H1 (cell line): ENCODE measurements at places on chromosomes 7 and 10. TPM values are rescaled to one million over a fixed set of nuclear protein-coding genes. Genes with fewer than 3 reads are reported as not detected.

DNA sequence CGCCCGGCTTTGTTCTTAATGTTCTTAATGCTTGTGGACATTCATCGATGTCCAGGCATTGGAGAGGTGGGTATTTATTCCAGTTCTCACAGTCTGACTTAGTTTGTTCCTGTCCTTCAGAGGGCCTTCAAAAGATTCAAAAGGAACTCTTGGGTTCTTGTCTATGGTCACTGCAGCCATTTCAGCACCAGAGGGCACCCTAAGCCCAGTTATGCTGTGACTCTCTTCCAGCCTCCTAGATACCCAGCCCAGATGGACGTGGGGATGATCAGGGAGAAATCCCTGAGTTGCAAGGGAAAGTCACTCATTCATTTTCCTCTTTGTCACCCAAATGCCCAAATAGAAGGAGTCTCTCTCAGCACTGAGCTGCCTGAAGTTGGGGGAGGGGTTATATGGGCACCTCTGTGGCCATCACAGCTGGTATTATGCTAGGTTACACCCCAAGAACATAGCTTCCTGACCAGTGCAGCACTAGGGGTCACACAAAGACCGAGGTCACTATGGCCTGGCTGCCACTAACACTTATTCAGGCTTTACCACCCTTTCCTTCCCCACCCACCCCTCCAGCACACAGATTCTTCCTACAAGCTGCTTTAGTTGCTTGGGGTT lies 26.5 kb upstream of the CCDC126 start:
- H3K4me3 ChIP-seq = no peak overlapping the region
- H3K4me1 ChIP-seq = no peaks in the 10 kb centered on the region
- DNase-seq = peak; percentile 88
- no peak overlapping the region for H3K27ac ChIP-seq
- H3K36me3 ChIP-seq = no peaks in the 10 kb centered on the region

DNA sequence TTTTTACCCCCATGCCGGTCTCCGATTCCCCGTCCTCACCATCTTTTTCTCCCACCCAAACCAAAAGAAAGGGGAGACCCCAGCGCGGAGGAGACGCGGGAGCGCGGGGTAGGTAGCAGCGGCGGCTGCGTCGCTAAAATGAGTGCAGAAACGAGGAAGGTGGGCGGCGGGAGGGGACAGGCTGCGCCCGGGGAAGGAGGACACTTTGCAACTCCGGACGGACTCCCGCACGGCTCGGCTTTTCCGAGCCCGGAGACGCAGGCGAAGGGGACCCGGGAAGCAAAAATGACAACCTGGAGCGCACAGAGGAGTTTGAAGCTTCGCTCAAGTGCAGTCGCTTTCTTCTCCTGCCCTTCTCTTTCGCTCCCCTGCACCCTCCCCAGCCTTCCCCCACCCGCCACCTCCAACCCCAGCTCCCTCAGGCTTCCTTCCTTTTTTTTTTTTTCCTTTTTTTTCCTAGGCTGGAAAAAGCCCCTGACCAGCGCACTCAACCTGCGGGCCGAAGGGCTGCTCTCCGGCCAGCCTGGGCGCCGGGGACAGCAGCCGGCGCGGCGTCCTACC lies 453 bp downstream of the SFMBT2 start:
- peak overlapping the region; percentile 78 for H3K4me3 ChIP-seq
- peaks cover 11% of the 10 kb centered on the region for H3K4me1 ChIP-seq
- no peaks in the 10 kb centered on the region for H3K36me3 ChIP-seq
- DNase-seq = no peak

DNA sequence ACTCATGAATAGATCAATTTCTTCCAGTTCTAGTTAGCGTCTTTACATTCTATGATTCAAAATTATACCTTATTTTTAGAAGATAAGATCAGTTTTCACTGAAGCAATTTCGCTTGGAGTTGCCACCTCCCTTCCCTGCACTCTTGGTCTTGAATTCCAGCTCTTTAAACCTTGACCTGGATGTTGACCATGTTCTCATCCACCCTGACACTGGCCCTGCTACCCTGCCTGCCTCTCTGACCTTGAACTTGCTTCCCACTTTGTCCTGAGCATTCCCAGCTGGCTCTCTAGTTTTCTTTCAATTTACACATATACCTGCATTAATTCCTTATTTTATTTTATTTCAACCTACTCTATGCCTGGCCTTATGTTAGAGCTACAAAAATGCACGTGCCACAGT lies 274.9 kb upstream of the IGFBP3 start:
- H3K36me3 ChIP-seq = no peaks in the 10 kb centered on the region
- no peaks in the 10 kb centered on the region for H3K27me3 ChIP-seq
- no peak overlapping the region for H3K27ac ChIP-seq
- no peaks in the 10 kb centered on the region for H3K4me1 ChIP-seq

- H3K27me3 ChIP-seq = no peaks in the 10 kb centered on the region
- H3K4me3 ChIP-seq = no peak overlapping the region
- H3K4me1 ChIP-seq = no peaks in the 10 kb centered on the region
- H3K36me3 ChIP-seq = no peaks in the 10 kb centered on the region
Observed at GRCh38 chr10:124883510-124884321, 58.2 kb upstream of the ZRANB1 start.

GRCh38 chr10:60042914-60043313 lies 136.6 kb upstream of the CCDC6 start:
- no peaks in the 10 kb centered on the region for H3K27me3 ChIP-seq
- no peak overlapping the region for H3K4me3 ChIP-seq
- DNase-seq = no peak
- no peak overlapping the region for H3K27ac ChIP-seq
- no peaks in the 10 kb centered on the region for H3K4me1 ChIP-seq
- H3K36me3 ChIP-seq = no peaks in the 10 kb centered on the region

DNA sequence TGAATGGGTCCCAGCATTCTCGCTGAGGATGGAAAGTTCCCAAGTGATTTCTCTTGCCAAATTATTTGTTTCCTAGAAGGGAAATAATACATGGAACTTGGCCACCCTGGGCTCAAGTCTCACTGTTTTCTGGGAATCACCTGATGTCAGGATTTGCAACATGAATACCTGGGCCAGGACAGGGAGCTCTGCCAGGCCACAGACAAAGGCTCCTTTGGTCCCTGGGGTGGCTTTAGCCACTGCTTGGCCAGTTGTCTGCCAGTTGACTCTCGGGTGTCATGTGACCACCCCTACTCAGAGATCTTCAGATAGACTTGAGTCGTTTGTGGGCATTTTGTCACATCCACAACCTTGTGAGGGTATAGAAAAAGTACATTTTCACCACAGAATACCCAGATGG lies 258.0 kb upstream of the HABP2 start:
- DNase-seq = no peak
- no peaks in the 10 kb centered on the region for H3K4me1 ChIP-seq
- no peak overlapping the region for H3K27ac ChIP-seq
- no peaks in the 10 kb centered on the region for H3K27me3 ChIP-seq

GRCh38 chr7:135475521-135475920 lies 34.4 kb downstream of the CNOT4 start:
- H3K36me3 ChIP-seq = no peaks in the 10 kb centered on the region
- no peaks in the 10 kb centered on the region for H3K27me3 ChIP-seq
- H3K4me3 ChIP-seq = no peak overlapping the region
- no peak overlapping the region for H3K27ac ChIP-seq

- no peak overlapping the region for H3K4me3 ChIP-seq
- H3K27me3 ChIP-seq = no peaks in the 10 kb centered on the region; the same call in 1 of the 2 replicates
- H3K36me3 ChIP-seq = no peaks in the 10 kb centered on the region
- H3K27ac ChIP-seq = no peak overlapping the region
- no peaks in the 10 kb centered on the region for H3K4me1 ChIP-seq
- no peak for DNase-seq
Observed at GRCh38 chr10:111089293-111089692, 12.5 kb downstream of the ADRA2A start.

- H3K4me1 ChIP-seq = no peaks in the 10 kb centered on the region
- H3K4me3 ChIP-seq = no peak overlapping the region
- no peaks in the 10 kb centered on the region for H3K27me3 ChIP-seq
- no peaks in the 10 kb centered on the region for H3K36me3 ChIP-seq
Observed at GRCh38 chr7:142838461-142839213, 16.2 kb upstream of the EPHB6 start.

GRCh38 chr7:87148332-87148955 lies 3.8 kb upstream of the DMTF1 start:
- no peak overlapping the region for H3K4me3 ChIP-seq

DNA sequence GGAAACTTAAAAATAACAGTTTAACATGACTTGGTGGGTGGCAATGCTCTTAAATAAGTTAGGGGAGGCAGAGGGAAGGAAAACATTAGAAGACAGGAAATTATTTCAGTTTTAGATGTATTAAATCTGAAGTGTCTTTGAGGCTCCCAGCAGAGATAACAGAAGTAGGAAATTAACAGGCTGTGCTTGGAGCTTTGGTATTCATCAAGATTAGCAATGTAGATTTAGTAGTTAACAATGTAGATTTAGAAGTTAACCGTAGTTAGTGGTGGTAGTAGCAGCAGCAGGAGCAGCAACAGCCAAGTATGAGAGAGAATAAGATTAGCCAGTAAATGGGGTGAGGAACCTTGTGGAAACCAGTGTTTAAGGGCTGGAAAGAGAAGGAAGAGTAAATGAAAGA lies 48.7 kb upstream of the UBN2 start:
- no peaks in the 10 kb centered on the region for H3K27me3 ChIP-seq
- DNase-seq = no peak
- 0 out of 2 replicates have a peak, but pooled peaks cover 3% of the 10 kb centered on the region for H3K36me3 ChIP-seq
- no peaks in the 10 kb centered on the region; the same call in 1 of the 2 replicates for H3K4me1 ChIP-seq
- no peak overlapping the region for H3K4me3 ChIP-seq

- no peaks in the 10 kb centered on the region for H3K27me3 ChIP-seq
- H3K4me1 ChIP-seq = no peaks in the 10 kb centered on the region; the same call in 1 of the 2 replicates
- no peak overlapping the region for H3K4me3 ChIP-seq
Observed at GRCh38 chr7:930975-931758, 23.3 kb downstream of the ADAP1 start.

GRCh38 chr7:140275069-140275965 lies 98.5 kb upstream of the KDM7A start:
- no peaks in the 10 kb centered on the region for H3K36me3 ChIP-seq
- no peaks in the 10 kb centered on the region for H3K27me3 ChIP-seq
- H3K4me3 ChIP-seq = no peak overlapping the region

- peak; percentile 56 for DNase-seq
- H3K27me3 ChIP-seq = no peaks in the 10 kb centered on the region
- no peak overlapping the region for H3K4me3 ChIP-seq
- H3K4me1 ChIP-seq = no peaks in the 10 kb centered on the region
Observed at GRCh38 chr10:19788075-19788686, 28.1 kb upstream of the PLXDC2 start.

GRCh38 chr7:22255342-22255741 lies 101.6 kb downstream of the RAPGEF5 start:
- no peak for DNase-seq
- H3K4me1 ChIP-seq = peaks cover 2% of the 10 kb centered on the region
- no peak overlapping the region for H3K27ac ChIP-seq
- H3K27me3 ChIP-seq = no peaks in the 10 kb centered on the region
- H3K4me3 ChIP-seq = no peak overlapping the region

DNA sequence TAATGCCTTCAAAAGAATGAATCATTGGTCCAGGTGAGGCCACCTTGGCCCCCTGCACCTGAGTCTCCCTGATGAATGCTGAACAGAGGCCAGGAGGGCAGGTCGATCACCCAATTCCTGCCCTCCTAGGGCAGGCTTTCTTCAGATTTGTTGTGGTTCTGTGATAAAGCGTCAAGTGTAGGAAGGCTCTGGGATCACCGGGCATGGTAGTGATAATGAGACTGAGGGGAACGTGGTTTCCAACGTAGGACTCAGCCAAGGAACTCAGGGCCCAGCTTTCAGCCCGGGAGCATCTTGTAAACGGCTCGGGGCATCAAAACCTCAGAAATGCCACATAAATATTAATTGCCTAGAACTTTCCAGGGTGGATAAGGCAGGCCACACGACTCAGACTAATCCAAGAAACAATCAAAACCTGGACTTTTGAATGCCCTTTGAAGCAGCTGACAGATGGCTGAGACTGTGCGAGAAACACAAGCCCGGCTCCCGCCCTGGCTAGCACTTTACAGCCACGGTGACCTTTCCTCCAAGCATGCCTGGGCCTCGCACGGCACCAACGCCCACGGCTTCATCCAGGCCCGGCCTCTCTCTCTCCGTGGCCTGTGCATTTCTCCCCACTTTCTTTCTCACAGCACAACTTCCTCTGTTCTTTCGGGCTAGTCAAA lies 239.3 kb upstream of the GRB10 start:
- H3K4me1 ChIP-seq = no peaks in the 10 kb centered on the region; the same call in 1 of the 2 replicates
- DNase-seq = peak; percentile 28
- H3K27me3 ChIP-seq = no peaks in the 10 kb centered on the region
- H3K36me3 ChIP-seq = 0 out of 2 replicates have a peak, but pooled peaks cover 9% of the 10 kb centered on the region
- H3K27ac ChIP-seq = no peak overlapping the region

DNA sequence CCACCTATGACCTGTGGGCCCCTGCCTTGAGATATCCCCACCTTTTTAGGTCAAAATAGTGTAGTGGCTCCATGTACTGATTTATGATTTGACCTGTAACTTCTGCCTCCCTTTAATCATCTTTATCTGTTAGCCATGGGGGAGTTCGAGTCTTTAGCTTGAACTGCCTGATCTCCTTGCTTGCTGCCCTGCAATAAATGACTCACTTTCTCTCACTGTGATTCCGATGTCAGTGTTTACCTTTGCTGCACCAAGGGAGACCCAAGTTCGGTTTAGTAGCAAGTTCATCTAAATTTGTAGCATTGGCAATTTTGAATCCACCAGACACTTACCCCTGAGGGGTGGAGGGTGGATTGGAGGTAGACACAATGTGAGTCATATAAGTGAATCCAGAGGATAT lies 814.6 kb upstream of the AUTS2 start:
- no peaks in the 10 kb centered on the region for H3K4me1 ChIP-seq
- no peak for DNase-seq

DNA sequence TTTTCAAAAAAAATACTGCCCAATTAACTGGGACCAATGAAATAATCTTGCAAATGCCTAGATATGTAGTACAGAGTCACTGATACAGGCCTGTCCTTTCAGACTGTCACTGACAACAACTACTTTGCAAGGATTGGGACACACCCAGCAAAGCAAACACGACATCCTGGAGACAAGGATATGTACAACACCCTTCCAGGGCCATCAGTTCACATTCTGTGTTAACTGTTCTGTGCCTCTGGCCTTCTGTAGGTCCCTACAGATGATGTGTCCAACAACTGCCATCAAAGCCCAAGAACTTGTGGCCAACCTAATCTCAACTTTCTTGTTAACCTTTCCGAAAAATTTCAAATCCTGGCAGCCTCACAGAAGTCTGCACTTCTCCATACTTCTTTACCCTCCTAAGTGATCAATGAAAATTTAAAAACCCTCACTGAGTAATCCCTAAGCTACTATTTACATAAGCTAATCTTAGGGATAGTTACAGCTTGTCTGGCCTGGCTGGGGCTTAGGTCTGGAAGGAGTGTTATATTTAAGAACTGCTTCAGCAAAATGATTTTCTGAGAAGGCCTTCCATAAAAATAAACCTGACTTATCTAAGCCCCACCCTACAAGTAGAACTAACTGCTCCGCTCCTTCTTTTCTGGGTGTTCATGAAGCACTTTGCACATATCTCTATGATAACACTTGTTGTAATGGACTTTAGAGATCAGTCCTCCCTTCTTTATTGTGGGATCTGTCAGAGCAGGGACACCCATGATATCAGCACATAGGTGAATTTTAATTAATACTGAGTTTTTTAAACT lies 21.0 kb downstream of the COBL start:
- no peaks in the 10 kb centered on the region for H3K27me3 ChIP-seq
- no peak overlapping the region for H3K4me3 ChIP-seq
- DNase-seq = no peak
- no peak overlapping the region for H3K27ac ChIP-seq
- H3K4me1 ChIP-seq = peaks cover 4% of the 10 kb centered on the region; the same call in 1 of the 2 replicates

GRCh38 chr7:44141221-44141850 lies at the start of gene MYL7:
TSS of gene MYL7 (minus strand) at chr7:44141332. CDS start at chr7:44141305, 27 bp downstream.
- no peak for DNase-seq
- no peaks in the 10 kb centered on the region for H3K36me3 ChIP-seq
- H3K4me3 ChIP-seq = no peak within 1 kb of the TSS
- no peak within 1 kb of the TSS for H3K27ac ChIP-seq
- peaks cover 12% of the 10 kb centered on the region; the same call in 1 of the 2 replicates for H3K4me1 ChIP-seq
- peaks cover 23% of the 10 kb centered on the region for H3K27me3 ChIP-seq

ITGA8 gene
- total RNA-seq = not detected in 2 replicates

CNPY1 gene
- total RNA-seq = not detected in 2 replicates

STN1 gene
- total RNA-seq = 10.3 and 12.4 TPM in 2 replicates

NPTX2 gene
- total RNA-seq = 14.0 and 18.4 TPM in 2 replicates

DPY19L1 gene
- total RNA-seq = 18.3 and 23.3 TPM in 2 replicates

AKR1C8 gene
- not detected in 2 replicates for total RNA-seq

NAT16 gene
- total RNA-seq = 0.84 and 1.0 TPM in 2 replicates
